RPMI7951 (cell line): ENCODE measurements at places on chromosomes 11 and 22. TPM values are rescaled to one million over a fixed set of nuclear protein-coding genes. Genes with fewer than 3 reads are reported as not detected.

APOL5 gene
- not detected in 2 replicates for total RNA-seq

THY1 gene
- 949 and 1,053 TPM in 2 replicates for total RNA-seq

DNA sequence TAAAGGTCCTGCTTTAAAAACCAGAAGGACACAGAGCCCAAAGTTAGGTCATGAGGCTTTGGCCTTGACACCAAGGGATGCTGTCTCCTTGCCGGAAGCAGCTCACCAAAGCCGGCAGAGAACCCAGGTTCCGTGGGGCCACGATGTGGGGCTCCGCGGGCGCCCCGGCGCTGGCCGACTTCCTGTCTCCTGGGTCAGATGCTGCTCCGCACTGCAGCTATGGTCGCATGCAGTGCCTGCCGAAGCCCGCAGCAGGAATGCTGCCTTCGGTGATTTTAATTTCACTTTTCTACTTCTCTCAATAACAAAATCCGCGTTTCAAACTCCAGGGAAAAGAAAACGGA, 454 bp upstream of the OTUB1 start:
- no peak for DNase-seq

GRCh38 chr22:25942856-25943411, 200.9 kb downstream of the MYO18B start:
- peak; percentile 44 for DNase-seq

DNA sequence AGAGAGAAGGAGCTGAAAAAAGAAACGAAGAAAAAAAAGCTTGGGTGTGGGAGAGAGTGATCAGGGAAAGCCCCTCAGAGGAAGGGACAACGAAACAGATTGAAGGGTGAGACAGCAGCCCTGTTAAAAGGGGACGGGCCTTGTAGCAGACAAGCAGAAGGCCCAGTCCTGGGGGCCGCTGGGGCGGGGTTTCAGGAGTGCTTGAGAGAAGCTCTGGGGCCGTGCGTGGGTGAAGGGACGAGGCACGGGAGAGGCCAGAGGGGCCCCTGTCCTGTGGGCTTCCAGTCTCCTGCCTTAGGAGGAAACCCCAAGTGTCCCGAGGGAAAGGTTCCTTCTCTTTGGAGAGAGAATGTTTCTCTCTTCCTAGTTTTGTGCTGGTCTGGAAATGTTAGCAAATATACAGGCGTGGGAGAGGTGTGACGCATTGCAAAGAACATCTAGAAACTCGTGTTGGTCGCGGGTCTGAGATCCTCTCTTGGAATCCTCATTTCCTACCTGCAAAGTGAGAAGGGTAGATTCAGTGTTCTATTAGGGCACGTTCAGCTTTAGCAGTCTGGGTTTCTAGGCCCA, 28.6 kb downstream of the ADAMTS15 start:
- DNase-seq, result no peak

DNA sequence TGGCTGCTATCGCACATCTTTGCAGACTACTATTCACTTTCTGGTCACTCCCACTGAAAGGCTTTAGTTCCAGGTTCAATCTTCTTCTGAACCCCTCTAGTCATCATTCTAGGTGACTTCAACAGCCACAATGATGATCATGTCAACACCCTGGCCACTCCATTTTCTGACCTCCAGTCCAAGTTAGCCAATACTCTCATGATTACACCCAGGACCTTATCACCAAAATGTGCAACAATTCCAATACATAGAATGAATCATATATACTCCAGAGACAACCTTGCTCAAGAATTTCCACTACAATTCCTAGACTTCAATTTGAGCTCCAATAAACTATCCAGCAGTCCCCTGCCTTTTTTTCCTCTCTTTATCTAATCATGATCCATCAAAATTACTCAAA, 70.7 kb downstream of the PAK1 start:
- no peak for DNase-seq

GRCh38 chr11:118304227-118304567, 333 bp upstream of the CD3E start:
- no peak for DNase-seq
